ENCODE measurements at places on chromosomes 13 and 19.

- no peak for DNase-seq
Measured at GRCh38 chr13:52760077-52760476, 20.5 kb upstream of the CNMD start.

DNA sequence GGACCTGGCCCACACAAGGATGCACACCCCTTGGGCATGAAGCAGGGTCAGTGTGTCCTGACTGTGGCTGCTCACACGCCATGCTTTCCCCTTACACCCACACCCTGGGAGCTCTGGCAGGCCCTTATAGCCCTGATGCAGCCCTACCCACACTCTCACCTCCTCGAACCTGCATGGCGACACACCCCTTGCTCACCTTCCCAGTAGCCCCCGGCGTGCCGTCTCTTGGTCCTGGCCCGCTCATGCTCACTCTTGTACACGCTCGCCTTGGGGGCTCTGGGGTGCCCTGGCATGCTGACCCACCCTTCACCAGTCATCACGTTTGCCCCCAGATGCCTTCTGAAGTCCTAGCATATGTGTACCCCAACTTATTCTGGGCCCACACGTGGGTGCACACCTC is 56.1 kb downstream of the MAP4K1 start:
- no peak for DNase-seq

DNA sequence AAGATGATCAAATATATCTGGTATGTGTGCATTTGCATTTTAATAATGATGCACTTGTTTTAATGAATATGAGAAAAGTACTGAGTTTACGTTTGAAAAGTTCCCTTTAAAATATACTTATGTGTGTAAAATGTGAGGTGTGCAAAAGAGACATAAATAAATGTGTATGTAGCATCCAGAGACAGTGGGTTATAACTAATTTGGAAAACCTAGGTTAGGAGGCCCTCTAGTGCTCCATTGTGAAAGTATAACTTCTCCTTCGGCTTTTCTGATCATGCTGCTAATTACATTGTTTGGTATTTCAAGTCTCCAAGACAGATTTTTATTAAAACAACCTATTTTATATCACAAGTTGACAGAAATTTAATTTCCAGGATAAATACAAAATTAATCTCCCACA is 30.1 kb downstream of the SCEL start:
- peak; percentile 35 for DNase-seq

- DNase-seq, result no peak
Measured at GRCh38 chr19:19742773-19743172, 9.9 kb upstream of the ZNF14 start.

GRCh38 chr13:74979703-74980102 is 502.3 kb downstream of the TBC1D4 start:
- DNase-seq, result no peak

DNA sequence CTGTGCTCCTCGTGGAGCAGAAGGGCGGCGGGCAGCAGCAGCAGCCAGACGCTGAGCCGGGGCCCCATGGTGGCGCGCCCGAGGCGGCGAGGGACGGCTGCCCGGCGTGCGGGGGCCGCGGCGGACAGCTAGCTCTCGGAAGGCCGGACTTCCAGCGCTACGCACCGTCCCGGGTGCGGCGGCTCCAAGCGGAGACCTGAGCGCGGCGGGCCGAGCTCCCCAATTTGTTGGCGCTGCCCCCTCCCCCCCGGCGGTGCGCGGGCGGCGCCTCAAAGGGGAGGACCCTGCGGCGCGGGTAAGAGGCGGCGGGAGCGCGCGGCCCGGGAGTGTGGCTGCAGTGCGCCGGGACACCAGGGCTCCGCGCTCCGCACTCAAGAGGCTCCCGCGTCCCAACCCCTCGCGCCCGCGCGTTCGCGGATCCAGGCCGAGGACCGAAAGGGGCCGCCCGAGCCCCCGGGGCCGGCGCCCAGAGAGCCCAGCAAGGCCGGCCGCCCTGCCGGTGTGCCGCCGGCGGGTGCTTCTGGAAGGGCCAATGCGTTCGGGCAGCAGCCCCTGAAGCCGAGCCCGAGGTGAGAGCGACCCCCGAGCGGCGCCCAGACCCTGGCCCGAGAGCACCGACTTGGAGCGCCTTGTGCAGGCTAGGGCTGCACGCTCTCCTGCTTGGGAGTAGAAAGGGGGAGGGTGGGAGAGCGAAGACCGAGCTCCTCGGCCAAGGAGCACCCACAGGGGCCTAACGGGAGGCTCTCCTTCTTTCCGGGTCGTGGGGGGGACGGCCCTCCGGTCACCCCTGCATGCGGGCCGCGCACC is at the start of the genes COL4A1 and COL4A2:
Gene COL4A1, minus strand, starts transcription at position 198 of the 807 bp plus-strand sequence. Its CDS starts 130 bp downstream, at position 68.
Gene COL4A2, plus strand, starts transcription at position 325 of the 807 bp plus-strand sequence. CDS start 620 bp downstream, outside the sequence.
- DNase-seq, result no peak

GRCh38 chr19:854549-854948 is 2.4 kb downstream of the ELANE start:
- no peak for DNase-seq

DNA sequence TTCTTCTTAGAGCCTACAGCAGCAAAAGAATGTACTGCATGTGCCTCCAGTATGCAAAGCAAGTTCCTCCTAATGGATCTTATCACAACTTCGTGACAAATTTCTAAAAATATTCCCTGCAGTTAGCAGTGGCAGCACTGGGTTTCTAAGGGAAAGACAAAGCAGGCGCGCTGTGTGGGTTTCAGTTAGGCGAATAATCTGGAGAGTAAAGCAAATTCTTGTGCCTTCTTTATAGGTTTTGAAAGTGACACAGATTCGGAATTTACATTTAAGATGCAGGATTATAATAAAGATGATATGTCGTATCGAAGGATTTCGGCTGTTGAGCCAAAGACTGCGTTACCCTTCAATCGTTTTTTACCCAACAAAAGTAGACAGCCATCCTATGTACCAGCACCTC is 167.9 kb downstream of the LMO7 start:
- no peak for DNase-seq

GRCh38 chr13:99812625-99813024 is 158.9 kb downstream of the ZIC5 start:
- no peak for DNase-seq

GRCh38 chr19:53868091-53868891 is 608 bp downstream of the MYADM start:
- peak; percentile 21 for DNase-seq

- DNase-seq, result peak; percentile 89
Measured at GRCh38 chr19:11203194-11204075, 6.1 kb upstream of the KANK2 start.

Measured in hematopoietic multipotent progenitor cell treated with erythropoietin and hydrocortisone succinate and interleukin-3 and kit ligand, for 8 days (in vitro differentiated cells).